Dorsolateral prefrontal cortex (tissue), 122 donors: ENCODE measurements at places on chromosomes 1 and 21. TPM values are rescaled to one million over a fixed set of nuclear protein-coding genes. Genes with fewer than 3 reads are reported as not detected.
A peak's percentile ranks its signal among the peaks of the same experiment; 100 is the strongest.

The TMPRSS3 gene
- 3.1 TPM for total RNA-seq

The MAP10 gene
- 4.0 TPM for total RNA-seq

The GJA5 gene
- total RNA-seq = 3.0 TPM

The EVI5 gene
- total RNA-seq = 54.6 TPM

The OPTC gene
- total RNA-seq = not detected

The LDLRAD1 gene
- not detected for total RNA-seq

- DNase-seq = no peak
Measured at GRCh38 chr1:6071219-6071618, 25.5 kb downstream of the KCNAB2 start.

- no peak for DNase-seq
Measured at GRCh38 chr1:116853680-116854402, 55.9 kb upstream of the PTGFRN start.

GRCh38 chr1:175192630-175193526 lies at the start of gene KIAA0040:
KIAA0040 (minus strand) TSS chr1:175192776; CDS start chr1:175161013, 31,763 bp downstream.
- DNase-seq = no peak

- DNase-seq = no peak
Measured at GRCh38 chr1:55654750-55655149, 439.6 kb upstream of the USP24 start.

- DNase-seq = no peak
Measured at GRCh38 chr1:107220036-107220435, 79.2 kb downstream of the NTNG1 start.

- no peak for DNase-seq
Measured at GRCh38 chr1:183070234-183070922, 47.2 kb downstream of the LAMC1 start.

GRCh38 chr1:4768553-4768952 lies 114.1 kb downstream of the AJAP1 start:
- DNase-seq = no peak

GRCh38 chr21:43021756-43022600 lies 47.6 kb downstream of the PKNOX1 start:
- no peak for DNase-seq

GRCh38 chr1:24892188-24893153 lies 37.6 kb downstream of the RUNX3 start:
- DNase-seq = peak; percentile 12

DNA sequence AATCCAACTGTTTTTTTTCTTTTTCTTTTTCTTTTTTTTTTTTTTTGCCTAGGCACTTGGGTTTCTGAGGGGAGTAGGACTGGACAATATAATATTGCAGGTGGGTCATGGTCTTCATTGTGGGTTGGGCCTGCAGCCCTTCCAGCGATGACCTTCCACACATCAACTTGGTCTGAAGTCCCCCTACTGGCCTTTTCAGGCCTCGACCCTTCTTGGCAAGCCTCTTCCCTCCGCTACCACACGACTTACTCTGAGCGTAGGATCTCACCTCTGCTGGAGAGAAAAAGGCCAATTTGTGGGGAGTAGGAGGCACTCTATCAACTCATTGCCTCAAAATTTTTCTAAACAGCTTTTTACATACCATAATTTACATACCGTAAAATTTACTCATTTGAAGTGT lies 51.1 kb upstream of the GRIK3 start:
- DNase-seq = no peak

DNA sequence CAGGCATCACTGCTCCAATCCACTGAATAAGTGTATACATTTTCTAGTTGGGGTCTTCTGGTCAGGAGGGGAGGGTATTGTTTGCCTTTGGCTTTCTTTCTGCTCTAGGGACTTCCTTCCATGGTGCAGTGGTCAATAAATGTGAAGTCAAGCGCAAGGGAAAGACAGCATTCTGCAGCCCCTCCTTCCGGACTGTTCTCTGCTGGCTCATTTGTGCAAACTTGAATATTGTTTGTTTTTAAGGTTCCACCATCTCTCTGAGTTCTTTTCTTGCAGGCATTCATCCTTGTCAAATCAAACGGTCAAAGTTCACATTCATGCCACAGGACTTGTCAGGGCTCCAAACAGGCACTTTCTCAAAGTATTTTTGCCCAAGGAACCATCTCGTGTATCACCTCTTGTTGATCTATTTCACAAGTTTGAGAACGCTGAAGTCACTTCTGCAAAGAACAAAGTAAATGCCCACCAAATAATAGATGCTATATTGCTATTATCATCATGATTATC lies 205.6 kb upstream of the KAZN start:
- DNase-seq = no peak

GRCh38 chr1:99017655-99018054 lies 13.0 kb upstream of the PLPPR5 start:
- no peak for DNase-seq
